Activated naive CD4-positive, alpha-beta T cell (primary cell): ENCODE measurements at places on chromosomes 4 and X.

DNA sequence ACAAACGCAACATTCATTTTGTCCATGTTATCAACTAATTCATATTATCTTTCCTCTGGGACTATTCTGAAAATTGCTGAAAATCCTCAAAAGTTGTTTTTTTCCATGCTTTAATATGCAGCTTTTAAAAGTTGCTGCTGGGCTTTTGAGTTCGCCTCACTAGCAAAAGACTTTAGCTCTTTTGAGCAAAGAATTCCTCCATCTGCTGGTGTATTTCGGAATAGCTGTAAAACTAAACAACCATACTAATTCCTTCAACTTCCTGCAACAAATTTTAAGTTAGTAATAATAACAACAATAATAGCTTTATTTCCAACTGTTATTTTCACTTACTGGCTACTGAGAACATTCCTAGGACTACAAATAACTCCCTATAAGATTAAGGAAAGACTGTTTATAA is 124.5 kb upstream of the PLAC1 start:
- no peak for DNase-seq

GRCh38 chr4:145625677-145626622 is 6.8 kb downstream of the MMAA start:
- no peak for DNase-seq

GRCh38 chrX:3990569-3990968 is 277.1 kb upstream of the PRKX start:
- no peak for DNase-seq

DNA sequence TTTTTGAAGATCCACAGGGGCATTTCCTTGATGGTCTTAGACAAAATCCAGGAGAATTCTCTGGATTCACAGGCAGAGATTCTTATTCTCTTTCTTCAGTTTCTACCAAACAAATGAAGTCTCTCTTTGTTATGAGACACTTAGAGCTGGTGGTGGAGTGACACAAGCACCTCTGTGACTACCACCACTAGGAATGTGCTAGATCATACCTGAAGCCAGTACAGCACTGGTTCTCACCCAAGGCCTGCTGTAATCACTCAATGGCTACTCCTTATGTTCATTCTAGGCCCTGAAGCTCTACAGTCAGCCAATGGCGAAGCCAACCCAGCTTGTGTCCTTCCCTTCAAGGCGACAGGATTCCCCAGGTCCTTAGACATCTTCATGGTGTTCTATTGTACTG is 482.3 kb downstream of the TRAM1L1 start:
- DNase-seq, result no peak

- no peak for DNase-seq
These were observed 20.3 kb downstream of the QRFPR start for GRCh38 chr4:121360495-121360894.

GRCh38 chr4:56185901-56186300 is 201.4 kb downstream of the AASDH start:
- no peak for DNase-seq

GRCh38 chrX:131219271-131219670 is 69.8 kb downstream of the IGSF1 start:
- no peak for DNase-seq

DNA sequence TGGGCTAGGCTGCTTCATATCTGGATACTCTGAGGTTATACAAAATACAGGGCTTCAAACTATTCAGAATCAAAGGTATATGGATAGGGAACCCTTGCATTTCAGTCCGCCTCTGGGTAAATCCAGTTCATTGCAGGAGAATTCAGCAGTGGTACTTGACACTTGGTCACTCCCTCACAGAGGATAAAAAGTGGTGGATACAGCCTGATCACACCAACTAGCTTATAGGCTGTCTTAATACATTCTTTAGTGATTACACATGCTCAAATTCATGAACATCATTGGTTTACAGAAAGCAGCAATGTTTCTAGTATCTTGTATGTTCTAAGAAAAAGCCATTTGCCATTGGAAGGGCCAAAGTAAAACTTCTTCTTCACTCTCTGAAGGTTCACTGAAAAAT is 104.8 kb upstream of the PDE5A start:
- DNase-seq, result no peak

DNA sequence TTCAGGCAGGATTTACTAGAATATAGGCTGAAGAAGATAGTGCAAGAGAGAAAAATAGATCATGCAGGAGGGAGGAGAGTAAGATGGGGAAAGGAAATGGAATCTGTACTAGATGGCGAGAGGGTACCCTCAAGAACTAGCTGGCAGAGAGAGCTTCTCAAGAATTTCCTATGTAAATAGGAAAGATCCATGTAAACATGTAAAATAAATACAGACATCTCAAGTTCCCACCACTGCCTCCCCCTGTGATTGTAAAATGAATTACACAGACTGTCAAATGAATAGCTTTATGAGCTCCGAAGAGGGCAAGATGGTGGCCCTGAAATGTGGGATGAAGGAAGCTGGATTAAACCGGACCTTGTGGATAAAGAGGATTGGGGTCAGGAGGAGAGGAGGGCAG is 178.0 kb downstream of the PALLD start:
- no peak for DNase-seq

GRCh38 chrX:48919360-48919841 is 577 bp upstream of the PIM2 start:
- DNase-seq, result no peak

DNA sequence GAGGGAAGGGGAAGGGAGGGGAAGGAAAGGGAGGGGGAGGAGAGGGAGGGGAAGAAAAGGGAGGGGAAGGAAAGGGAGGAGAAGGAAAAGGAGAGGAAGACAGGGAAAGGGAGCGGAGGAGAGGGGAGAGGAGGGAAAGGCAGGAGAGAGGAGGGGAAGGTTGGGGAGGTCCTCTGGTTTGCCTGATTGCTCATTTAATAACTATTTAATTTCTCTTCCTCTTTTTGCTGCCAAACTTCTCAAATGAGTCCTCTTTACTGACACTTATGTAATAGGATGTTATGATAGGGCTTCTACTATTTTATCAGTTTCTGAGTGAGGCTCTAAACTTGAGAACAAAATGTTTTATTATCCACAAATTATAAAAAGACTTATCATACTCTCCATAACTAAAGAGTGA is 35.4 kb upstream of the PPA2 start:
- DNase-seq, result no peak

- no peak for DNase-seq
These were observed 50.2 kb downstream of the ANKRD17 start for GRCh38 chr4:73208376-73208775.

- no peak for DNase-seq
These were observed 6.6 kb downstream of the DUSP9 start for GRCh38 chrX:153653556-153653955.

GRCh38 chr4:93740890-93741289 is 87.7 kb upstream of the ATOH1 start:
- no peak for DNase-seq
